Islet precursor cell (in vitro differentiated cells): ENCODE measurements at places on chromosomes 2 and 18.

DNA sequence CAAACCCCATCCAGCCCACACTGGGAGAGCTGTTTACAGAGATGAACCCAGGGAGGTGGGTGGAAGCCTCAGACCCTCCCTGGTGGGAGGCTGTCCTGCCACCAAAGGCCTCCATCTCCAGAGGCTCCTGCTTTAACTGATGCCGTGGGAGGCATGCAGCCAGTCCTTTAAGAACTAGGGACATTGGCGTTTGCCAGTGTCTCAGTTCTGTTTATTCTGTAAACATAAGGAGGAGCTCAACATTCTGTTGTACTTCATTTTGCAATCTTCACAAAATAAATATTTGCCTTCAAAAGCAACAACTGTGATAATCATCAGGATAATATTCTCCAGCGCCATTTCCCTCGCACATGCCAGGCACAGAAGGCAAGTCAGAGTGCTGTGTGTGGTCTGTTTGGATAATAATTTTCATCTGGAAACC lies 6.8 kb downstream of the EDAR start:
- DNase-seq: no peak

GRCh38 chr2:67388680-67389079 lies 8.5 kb upstream of the ETAA1 start:
- no peak for DNase-seq

- DNase-seq: no peak
These were observed 142.6 kb downstream of the HDAC4 start for GRCh38 chr2:239258248-239258647.

- DNase-seq: peak; percentile 77
These were observed 82.0 kb upstream of the RANBP2 start for GRCh38 chr2:108637304-108637669.

DNA sequence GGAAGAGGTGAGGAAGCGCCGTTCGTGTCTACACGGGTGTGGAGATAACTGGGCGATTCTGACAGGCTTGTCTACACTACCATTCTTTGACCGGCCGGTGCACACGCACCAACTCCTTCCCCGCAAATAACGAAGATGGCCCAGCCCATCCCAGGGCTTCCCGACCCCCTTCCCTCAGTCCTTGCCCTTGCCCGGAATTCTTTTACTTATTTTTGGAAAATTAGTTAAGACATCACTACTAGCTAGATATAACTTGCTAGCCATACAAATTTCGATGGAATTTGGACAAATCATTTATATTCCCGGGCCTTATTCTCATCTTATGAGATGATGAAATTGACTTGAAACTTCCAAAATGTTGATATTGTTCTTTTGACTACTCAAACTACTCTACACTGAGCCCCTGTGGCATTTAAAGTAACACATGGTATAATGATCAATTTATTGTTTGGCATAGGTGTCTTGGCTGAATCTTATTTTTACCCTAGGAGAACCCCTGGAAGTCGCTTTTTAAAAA lies 1.3 kb downstream of the ERICH2 start:
- DNase-seq: no peak

GRCh38 chr2:164015328-164016123 lies 279.7 kb upstream of the FIGN start:
- DNase-seq: no peak

DNA sequence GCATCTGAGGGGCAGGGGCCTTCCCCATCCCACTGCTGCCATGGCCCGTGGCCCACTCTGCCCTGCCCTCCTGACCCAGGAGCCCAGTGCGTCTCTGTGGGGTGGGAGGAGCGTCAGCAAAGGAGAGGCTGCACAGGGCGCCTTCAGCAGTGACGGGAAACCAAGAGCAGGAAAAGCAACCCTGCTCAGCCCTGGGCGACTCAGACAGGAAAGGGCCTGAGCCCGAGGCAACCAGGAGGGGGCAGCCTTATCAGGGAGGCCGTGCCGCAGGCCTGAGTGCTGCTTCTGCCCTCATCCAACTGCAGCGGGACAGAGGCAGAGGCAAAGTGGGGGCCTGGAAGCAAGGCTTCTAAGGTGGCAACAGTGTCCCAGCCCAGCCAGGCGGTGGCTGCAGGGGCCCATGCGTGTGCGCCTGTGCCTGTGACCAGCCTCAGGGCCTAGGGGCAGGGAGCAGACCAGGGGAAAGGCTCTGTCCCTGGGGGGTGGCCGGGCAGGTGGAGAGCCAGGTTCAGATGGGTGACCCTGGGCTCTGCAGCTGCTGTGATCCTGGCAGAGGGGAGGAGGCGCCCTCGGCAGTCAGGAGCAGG lies 23.3 kb upstream of the ALPI start:
- DNase-seq: peak; percentile 89

GRCh38 chr2:65212115-65212514 lies 15.5 kb upstream of the ACTR2 start:
- DNase-seq: no peak

DNA sequence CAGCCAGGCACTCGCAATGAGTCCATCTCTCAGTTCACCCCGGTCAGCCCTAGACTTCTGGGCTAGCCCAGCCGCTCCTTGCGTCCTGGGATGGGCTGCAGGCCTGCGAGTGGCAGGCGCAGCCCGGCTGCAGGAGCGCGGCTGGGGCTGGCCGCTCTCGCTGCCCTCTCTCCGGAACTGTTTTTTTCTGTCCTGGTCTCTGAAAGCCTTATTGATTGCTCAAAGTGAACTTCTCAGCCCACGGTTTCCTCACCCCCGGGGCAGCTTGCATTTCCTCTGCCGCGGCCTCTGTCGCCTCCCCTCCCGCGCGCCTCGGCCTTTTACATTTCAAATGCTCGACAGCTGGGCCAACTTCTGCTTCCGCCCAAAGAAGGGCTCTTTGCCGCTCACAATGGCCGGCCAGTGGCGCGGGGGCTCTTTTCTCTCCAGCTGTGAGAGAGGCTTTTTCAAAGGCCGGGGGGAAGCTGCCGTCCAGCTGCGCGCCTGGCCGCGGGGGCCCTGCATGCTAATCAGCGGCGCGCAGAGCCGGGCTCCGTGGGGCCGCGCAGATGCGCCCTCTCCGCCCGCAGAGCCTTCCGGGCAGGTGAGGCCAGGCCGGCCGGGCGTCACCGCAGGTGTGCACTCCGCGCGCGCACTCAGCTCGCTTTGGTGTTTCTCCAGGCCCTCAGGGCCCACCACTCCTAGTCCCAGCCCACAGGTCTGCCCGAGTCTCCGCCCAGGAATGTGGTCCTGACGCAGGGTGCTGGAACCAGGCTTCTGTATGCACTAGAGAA lies 513.8 kb downstream of the RNF144A start:
- peak; percentile 96 for DNase-seq

GRCh38 chr2:41207578-41207977 lies 755.7 kb upstream of the SLC8A1 start:
- DNase-seq: no peak

DNA sequence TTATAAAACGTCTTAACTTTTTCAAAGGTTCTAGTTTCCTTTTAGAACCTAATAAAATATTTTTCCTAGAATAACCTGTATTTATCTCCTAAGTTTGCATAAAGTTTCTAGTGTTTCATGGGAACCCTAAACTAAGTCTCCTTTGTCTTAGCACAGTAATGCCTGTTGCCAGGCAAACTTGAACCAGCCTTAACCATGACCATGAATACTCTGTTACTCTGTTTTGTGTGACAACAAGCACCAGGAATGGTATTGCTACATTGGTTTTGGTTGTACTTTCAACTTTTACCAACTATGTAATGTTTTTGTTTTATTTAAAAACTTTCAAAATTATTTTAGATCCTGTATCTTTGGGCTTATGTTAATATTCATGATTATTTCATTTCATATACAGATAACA lies 137.6 kb downstream of the CERS6 start:
- DNase-seq: no peak

GRCh38 chr2:99421469-99421868 lies 68.3 kb downstream of the REV1 start:
- no peak for DNase-seq

GRCh38 chr2:231557571-231558217 lies 27.4 kb upstream of the NMUR1 start:
- DNase-seq: peak; percentile 80

DNA sequence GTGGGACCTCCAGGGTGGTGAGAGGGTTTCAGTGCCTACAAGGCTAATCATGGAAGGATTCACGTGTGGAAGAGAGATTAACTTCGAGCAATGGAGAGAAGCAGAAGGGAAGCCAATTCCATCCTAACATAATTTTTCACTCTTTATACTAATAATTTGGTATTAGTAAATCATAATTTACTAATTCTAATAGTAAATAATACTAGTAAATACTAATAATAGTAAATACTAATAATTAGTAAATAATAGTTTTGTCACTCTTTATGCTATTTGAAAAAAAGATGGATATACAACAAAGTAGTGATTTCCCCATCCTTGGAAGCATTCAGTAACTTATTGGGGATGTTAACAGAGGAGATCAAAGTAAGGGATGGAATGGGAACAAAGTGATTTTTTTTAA lies 6.4 kb upstream of the SAG start:
- no peak for DNase-seq

DNA sequence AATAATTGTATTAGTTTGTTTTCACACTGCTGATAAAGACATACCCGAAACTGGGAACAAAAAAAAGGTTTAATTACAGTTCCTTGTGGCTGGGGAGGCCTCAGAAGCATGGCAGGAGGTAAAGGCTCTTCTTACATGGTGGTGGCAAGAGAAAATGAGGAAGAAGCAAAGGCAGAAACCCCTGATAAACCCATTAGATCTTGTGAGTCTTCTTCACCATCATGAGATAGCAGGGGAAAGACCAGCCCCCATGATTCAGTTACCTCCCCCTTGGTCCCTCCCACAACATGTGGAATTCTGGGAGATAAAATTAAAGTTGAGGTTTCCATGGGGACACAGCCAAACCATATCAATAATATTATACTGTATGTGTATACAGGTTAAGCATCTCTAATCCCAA lies 73.3 kb upstream of the CABLES1 start:
- no peak for DNase-seq

- DNase-seq: no peak
These were observed 307.8 kb downstream of the ZNF804A start for GRCh38 chr2:184906160-184906559.

DNA sequence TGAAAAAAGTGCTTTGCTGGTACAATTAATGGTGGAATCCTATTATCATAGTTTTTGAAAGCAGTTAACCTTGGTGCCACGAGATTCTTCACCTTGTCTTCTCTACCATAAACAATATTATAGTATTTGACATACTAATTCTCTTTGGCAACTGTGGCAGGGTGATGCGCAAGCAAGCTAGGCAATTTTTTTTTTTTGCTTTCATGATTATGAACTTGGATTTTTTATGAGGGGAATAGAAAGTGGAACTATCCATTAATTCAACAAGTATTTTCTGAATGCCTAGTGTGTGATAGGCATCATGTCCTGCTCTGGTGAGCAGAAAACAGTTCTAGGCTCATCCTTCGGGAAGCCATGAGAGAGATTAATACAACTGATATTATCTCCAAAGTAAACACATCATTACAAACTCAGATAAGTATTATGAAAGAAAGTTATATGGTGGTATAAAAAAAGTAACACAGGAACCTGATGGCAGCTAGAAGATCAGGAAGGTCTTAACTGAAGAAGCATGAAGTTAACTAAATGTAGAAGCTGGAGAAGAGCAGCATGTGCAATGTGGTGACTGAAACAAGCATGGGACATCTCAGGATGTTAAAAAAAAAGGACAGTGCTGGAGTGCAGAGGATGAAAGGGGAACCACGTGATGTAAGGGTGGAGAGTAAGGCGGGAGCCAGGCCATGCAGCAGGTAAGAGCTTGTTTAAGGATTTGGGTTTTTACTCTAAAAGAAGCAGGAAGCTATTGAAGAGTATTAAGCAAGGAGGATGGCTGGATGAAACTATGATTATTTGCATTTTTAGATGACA lies 113.7 kb downstream of the ZEB2 start:
- DNase-seq: no peak

GRCh38 chr18:77009675-77010074 lies 122.9 kb downstream of the MBP start:
- DNase-seq: no peak

GRCh38 chr2:129904532-129905446 lies 74.7 kb upstream of the RAB6C start:
- DNase-seq: peak; percentile 37

DNA sequence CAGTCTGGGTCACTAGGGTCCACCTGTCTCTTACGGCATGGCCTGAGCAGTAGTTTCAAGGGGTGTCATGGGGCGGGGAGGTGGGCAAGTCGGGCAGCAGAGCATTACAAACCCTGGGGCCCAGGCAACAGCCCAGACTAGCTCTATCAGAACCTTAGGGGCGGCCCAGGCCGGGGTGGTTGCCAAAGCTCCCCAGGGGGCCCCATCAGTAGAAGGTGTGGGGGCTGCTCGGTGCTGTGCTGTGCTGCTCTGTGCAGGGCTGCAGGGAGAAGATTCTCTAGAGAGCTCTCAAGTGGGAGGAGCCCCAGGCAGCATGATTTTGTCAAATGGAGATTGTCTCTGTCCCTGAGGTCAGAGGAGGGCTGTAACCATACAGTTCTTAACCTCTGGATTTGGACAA lies 36.4 kb upstream of the SLC14A1 start:
- no peak for DNase-seq

DNA sequence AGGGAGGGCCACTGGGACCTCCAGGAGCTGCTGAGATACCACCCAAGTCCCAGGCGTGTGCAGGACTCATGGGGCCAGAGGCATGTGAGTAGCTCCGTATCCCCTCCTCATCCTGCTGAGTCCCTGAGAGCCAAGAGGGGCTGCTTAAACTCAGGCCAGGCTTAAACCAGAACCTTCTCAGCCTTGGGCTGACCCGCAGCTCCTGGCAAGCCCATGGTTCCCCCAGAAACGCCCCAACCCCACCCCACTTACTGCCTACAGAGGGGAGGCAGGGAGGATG lies 2.5 kb upstream of the NMUR1 start:
- DNase-seq: no peak

GRCh38 chr2:186717320-186718007 lies 23.6 kb downstream of the FAM171B start:
- DNase-seq: no peak
